Activated CD8-positive, alpha-beta memory T cell treated with anti-CD3 and anti-CD28 coated beads for 1 hour (primary cell): ENCODE measurements at places on chromosomes 12 and 14.

DNA sequence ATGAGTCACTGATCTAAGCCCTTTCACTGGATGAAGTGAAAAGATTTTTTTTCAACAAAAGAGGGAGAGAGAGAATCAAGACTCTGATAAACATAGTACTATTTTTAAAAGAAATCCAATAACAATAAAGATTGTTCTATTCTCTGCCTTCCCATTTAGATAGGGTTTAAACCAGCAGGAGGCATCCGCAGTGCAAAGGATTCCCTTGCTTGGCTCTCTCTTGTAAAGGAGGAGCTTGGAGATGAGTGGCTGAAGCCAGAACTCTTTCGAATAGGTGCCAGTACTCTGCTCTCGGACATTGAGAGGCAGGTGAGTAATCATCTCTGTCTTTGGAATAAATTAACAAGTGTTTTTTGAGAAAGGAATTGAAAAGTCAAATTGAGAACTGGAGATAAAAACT is 124.9 kb downstream of the DERA start:
- no peak for DNase-seq

GRCh38 chr12:76398106-76398505 is 49.9 kb upstream of the BBS10 start:
- no peak for DNase-seq

GRCh38 chr12:34393821-34394150 is 371.5 kb downstream of the ALG10 start:
- no peak for DNase-seq

GRCh38 chr12:3772380-3772779 is 19.5 kb upstream of the CRACR2A start:
- no peak for DNase-seq

DNA sequence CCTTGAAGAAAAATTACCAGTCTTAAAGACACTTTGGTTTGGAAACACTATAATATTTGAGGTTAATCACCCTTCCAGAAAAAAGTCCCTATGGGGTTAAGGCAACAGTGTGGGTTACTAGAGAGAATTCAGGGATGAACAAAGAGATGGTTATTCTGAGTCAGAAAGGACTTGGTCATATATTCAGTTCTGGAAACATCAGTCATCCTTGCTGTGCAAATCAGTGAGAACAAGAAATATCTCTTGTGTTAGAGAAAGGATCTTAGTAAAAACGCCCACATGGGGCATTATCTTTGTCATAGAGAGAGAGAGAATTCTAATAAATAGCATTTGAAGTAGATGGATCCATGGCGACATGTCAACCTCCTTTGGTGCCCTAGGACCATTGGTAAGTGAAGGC is 59.4 kb upstream of the E2F7 start:
- no peak for DNase-seq

DNA sequence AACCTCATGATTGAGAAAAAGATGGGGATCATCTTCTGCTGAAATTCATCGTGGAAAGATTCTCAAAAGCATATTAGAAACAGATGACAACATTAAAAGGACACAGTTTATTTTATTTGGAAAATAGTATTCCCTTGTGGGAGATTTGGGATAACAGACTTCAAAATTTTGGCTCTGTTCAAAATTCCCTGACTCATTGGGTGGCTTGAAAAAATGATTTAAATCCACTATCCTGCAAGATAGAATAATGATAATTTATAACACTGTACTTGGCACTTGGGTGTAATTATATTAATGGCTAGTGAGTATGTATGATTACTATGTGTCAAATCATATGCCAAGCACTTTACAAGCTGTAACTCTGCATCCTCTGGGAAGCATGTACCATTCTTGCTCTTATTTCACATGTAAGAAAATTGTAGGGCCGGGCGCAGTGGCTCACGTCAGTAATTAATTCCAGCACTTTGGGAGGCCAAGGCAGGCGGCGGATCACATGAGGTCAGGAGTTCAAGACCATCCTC is 128.8 kb downstream of the LMNTD1 start:
- DNase-seq = no peak

- DNase-seq = no peak
Measured at GRCh38 chr12:23757541-23757962, 191.9 kb downstream of the SOX5 start.

- DNase-seq = no peak
Measured at GRCh38 chr12:49043241-49043640, 17.4 kb downstream of the KMT2D start.
